Activated CD8-positive, alpha-beta T cell treated with anti-CD3 and anti-CD28 coated beads, Interleukin-2, amount 10 ng/mL, durations not matched to agents 7 days and 5 days (primary cell): ENCODE measurements at places on chromosomes 16 and 17.

- no peak for DNase-seq
Measured at GRCh38 chr17:73748508-73748907, 104.3 kb upstream of the SDK2 start.

GRCh38 chr16:52501746-52502145 is 45.2 kb downstream of the TOX3 start:
- no peak for DNase-seq

DNA sequence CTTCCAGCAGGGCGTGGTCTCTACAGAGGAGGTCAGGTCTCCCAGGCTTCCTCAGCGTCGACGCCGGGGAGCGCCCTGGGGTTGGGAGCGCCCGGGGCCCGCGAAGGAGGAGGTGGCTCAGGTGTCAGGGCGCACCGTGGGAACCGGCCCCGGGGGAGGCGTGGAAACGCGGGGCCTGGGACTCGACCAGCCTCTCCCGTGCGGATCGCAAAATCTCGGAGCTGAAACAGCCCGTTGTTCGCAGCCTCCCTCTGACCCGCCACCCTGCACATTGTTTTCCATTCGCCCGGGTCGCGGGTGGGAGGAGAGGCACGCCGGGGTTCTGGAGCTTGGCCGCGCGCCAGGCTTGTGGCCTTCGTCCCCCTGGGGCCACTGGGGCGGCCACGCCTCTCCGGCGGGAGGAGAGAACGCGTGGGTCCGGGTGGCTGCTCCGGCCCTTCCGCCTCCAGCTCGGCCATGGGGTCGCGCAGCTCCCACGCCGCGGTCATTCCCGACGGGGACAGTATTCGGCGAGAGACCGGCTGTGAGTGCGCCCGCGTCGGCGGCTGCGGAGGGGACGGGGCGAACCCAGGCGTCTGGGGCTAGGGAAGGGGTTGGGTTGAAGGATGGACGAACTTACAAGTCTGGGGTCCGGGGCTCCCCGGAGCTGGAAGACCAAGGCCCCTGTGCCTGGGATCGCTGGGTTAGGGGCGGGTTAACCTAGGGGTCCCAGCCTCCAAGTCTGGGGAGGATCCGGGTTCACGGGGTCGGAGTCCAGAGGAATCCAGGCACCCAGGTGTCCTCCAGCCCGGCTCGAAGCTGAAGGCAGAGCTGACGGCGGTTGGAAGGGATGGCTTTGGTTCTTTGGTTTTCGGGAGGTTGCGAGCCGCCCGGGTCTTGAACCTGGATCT is at the start of gene CHP2:
TSS of gene CHP2 (plus strand) at position 433 of the 890 bp plus-strand sequence. CDS start at position 457, 24 bp downstream.
- DNase-seq = no peak

GRCh38 chr16:88597856-88598491 is 27.8 kb downstream of the ZC3H18 start:
- DNase-seq = no peak

- no peak for DNase-seq
Measured at GRCh38 chr16:23695756-23696155, 17.1 kb downstream of the PLK1 start.

DNA sequence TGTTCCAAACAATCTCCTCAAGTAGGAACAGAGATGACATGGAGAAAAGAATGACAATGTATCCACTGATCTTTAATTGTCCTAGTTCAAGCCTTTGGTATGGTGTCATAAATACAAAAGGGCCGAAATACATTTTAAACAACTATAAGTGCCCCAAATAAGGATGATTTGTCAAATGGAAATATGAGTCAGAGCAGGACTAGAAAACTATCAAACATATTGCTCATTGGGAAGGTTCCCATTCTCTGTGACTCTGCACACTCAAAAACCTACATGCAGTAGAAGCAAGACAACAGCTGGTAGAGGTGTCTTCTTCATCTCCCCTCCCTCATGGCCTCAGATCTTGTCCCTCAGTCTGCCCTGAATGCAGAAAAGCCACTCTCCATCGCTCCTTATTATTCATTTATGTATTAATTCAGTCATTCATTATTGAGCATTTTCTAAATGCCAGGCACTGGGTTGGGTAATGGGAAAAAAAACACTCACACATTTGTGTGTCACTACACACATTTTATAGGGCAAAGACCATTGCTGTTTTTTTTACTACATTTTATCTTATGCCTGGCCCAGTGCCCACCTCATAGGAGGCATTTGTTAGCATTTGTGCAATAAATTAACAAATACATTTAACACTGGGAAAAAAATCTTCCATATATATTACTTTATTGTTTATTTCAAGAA is 10.1 kb downstream of the CA10 start:
- DNase-seq = no peak

- DNase-seq = peak; percentile 60
Measured at GRCh38 chr17:75652934-75653549, 13.9 kb downstream of the RECQL5 start.

- no peak for DNase-seq
Measured at GRCh38 chr16:75340741-75341491, 89.5 kb upstream of the BCAR1 start.

GRCh38 chr17:72955391-72956140 is 136.9 kb downstream of the SLC39A11 start:
- no peak for DNase-seq

- peak; percentile 33 for DNase-seq
Measured at GRCh38 chr17:48374650-48375230, 55.3 kb downstream of the SKAP1 start.

DNA sequence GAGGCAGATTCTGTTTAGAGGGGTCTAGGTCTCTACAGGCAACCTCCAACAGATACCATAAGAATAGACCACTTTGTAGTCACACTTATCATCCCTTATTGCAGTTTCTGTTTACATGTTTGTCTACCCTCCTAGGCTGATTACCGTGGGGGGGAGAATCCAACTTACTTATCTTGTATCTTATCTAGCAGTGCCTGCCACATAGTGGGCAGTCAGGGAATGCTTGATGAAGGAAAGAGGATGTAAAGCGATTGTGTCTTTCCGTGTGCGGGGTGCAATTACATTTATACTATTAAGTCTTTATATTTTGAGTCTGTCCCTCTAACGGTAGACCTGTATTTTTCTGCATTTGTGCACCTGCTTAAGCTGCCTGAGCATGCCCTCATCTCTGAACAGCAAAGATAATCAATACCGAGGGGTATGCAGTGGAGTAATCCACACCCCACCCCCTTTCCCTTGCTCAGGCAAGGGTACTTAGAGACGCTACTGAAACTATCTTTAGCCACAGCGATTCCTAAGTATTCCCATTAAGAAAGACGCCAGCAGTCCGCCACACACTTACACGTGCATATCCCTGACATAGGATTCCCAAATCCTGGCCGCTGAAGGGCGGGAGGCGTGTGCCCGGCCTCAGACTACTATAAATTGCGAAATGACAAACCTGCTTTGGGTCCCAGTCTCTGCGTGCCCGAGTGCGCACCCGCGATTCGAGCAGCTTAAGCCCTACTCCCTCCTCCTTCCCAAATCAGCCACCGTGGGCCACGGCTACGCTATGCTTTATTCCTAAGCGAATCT is 635 bp upstream of the AATF start:
- DNase-seq = no peak

DNA sequence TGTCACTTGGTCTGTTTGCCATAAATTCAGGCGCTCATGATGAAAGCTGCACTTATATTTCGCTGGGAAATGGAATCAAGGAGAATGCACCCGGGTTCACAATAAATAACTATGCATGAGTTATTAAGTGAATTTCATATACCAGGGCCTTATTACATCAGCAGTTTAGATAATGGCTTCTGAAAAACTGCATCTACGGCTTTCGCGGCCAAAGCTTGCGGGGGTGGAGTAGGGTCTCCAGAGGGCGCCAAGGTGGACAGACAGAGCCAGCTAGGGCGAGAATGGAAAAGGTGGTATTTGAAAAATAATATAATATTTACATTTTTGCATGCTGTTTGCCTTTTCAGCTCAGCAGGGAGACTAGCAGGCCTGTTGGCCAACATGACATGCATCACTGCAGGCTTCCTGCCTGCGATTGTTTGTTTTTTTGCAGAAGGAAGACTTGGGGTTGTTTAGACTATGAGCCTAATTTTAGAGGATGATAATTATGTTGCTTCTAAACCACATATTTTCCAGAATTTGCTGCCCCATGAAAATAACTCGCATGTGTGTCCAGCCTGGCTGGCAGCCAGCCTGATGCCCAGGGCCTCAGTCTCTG is 173.8 kb upstream of the IRX3 start:
- no peak for DNase-seq

DNA sequence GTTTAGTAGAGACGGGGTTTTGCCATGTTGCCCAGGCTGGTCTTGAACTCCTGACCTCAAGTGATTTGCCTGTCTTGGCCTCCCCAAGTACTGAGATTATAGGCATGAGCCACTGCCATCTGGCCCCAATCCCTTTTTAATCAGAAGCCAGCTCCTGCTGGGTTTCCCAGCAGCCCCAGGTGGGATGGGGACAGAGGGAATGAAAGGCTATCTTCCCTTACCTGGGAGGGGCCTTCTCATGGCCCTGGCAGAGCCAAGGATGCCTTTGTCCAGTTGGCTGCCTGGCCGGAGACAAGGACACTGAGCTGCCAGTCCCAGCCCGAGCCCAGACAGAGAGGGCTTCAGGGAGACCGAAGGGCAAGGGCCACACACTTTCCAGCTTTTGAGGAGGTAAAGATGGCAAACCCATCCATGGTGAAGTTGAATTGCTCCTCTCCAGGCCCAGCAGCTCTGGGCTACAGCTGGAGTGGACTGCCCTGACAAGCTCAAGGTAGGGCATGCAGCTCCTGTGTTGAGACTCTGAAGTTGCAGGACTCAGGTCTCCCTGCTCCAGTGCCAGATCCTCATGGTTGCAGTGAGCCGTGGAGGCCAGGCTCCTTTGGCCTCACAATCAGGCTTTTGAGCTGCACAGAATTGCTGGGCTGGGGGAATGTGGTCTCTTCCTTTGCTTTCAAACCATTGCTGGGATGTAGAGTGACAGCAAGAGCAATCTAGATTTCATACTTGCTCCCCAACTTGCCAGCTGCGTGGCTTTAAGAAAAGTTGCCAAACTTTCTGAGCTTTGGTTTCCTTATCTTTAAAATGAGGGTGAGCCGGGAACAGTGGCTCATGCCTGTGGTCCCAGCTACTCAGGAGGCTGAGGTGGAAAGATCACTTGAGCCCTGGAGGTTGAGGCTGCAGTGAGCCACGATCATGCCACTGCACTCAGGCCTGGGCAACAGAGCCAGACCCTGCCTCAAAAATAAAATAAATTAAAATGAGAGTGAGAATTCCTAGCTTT is 44.5 kb upstream of the IL34 start:
- DNase-seq = no peak

DNA sequence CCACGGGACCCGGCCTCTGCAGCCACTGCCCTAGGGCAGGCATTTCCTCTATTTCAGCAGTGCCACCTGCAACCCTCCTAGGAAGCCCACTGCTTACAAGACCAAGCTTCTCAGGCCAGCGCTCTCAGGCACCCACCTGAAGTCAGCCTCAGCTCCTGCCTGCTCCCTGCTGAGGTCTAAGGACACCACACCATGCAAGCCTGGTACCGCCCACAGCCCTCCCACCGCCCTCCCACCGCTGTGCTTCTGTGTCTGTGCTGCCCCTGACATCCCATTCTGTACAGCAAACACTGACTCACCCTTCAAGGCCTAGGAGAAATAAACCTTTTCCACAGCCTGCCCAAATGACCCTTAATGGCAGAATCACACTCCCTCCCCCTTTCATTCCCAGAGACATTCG is 6.3 kb downstream of the CLUH start:
- DNase-seq = no peak

DNA sequence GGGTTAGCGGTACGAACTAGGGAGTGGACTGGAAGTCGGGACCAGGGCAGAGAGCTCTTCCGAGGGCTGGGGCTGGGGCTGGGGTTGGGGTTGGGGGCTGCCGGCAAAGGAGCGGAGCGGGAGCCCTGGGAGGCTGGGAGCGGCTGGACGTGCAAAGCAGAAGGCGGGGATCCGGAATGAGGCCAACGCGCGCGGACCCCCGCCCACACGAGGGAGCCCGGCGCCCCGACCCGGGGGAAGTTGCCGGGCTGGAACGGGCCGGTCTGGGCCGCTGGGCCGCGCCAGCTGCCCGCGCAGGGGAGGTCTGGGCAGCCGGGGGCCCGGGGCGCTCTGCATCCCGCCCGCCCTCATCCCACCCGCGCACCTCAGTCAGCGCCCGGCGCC is 323 bp downstream of the ST3GAL2 start:
- peak; percentile 29 for DNase-seq

- DNase-seq = no peak
Measured at GRCh38 chr17:38915639-38915995, 9.8 kb upstream of the LASP1NB start.

DNA sequence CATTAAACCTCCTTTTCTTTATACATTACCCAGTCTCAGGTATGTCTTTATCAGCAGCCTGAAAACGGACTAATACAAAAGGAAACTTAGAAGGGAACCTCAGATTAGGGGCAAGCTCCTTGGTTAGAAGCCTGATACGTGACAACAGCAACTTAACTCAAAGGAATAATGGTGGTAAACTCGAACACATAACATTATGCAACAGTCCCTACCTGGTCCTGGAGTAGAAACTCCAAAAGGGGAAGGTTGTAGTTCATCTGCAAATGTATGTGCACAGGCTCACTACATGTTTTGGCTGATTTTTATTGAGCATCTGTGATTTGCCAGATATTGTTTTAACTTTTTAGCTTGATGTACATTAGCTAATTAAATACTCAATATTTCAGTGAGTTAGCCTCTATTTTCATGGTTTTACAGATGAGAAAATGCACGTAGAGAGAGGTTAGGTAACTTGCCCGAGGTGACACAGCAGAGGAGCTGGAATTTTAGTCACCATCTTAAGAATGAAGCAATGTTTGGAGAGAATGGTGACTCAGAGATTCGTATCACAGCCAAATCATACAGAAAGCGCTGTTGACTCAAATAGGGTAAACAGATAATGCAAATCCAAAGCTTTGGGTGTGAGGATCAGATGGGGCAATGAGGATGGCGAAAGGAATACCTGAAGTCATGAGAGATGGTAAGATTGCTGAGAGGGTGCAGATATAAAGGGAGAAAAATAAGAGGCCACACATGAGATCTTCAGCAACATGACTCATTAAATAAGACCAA is 194.9 kb upstream of the RBFOX1 start:
- no peak for DNase-seq
